Midbrain (tissue), 1 donor: ENCODE measurements at places on chromosomes 5 and 9.

DNA sequence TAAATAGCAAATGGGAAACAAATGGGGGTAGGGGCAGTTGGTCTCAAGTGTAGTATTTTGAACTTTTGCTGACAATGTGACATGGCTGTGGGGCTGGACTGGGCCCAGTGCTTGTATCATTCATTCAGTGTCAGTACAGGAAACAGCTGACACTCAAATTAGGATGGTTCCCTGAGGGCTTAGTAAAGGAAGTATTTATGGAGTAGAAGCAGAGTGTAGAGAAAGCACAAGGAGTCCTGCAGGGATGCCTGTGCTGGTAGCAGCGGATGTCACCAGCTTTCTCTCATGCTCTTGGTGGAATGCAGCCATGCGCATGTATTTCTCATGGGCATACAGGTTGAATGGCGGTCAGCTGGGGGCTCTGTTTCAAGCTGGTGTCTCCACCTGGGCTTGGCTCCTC lies 72.9 kb upstream of the SLC44A1 start:
- no peak for DNase-seq

- no peak for DNase-seq
Measured at GRCh38 chr5:157648275-157648990, 3.8 kb downstream of the SOX30 start.

GRCh38 chr5:178108966-178109365 lies 4.4 kb upstream of the N4BP3 start:
- no peak for DNase-seq

DNA sequence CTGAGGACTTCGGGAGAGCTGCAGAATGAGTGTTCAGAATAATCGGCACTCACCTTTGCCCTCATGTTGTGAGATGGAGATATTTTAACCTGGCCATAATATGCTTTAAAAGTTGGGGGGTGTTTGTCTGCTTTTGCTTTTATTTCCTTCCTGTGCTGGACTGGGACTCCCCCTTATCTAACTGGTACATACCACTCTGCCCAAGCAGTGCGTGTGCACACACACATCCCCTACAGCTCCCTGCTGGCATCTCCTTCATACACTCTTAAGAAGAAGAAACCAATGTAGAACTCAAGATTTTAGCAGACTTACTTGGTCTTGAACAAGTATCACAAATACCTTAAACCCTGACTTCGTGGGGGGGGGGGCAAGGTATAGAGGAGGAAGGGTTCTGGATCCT lies 146.2 kb upstream of the DMRT1 start:
- no peak for DNase-seq

GRCh38 chr9:131050831-131051230 lies 41.9 kb downstream of the LAMC3 start:
- no peak for DNase-seq
